ENCODE measurements at places on chromosomes 4 and X.

DNA sequence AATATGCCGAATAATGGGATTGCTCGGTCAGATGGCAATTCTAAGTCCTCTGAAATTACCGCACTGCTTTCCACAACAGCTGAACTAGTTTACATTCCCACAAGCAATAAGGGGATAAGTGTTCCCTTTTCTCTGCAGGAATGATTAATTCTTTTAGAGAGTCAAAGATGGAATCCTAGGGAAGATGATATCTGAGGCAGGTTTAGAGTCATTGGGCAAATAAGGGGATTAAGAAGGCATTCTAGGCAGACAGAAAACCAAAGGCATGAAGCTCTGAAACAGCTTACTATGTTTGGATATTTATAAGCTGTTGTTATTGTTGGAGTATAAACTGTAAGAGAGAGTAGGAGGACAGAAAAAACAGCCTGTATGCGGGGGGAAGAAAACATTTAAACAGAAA lies 85.7 kb downstream of the TET2 start:
- DNase-seq: no peak
- H3K36me3 ChIP-seq: peaks cover 7% of the 10 kb centered on the region
- no peak overlapping the region for H3K27ac ChIP-seq
- no peaks in the 10 kb centered on the region for H3K4me1 ChIP-seq
- no peak overlapping the region for H3K4me3 ChIP-seq

DNA sequence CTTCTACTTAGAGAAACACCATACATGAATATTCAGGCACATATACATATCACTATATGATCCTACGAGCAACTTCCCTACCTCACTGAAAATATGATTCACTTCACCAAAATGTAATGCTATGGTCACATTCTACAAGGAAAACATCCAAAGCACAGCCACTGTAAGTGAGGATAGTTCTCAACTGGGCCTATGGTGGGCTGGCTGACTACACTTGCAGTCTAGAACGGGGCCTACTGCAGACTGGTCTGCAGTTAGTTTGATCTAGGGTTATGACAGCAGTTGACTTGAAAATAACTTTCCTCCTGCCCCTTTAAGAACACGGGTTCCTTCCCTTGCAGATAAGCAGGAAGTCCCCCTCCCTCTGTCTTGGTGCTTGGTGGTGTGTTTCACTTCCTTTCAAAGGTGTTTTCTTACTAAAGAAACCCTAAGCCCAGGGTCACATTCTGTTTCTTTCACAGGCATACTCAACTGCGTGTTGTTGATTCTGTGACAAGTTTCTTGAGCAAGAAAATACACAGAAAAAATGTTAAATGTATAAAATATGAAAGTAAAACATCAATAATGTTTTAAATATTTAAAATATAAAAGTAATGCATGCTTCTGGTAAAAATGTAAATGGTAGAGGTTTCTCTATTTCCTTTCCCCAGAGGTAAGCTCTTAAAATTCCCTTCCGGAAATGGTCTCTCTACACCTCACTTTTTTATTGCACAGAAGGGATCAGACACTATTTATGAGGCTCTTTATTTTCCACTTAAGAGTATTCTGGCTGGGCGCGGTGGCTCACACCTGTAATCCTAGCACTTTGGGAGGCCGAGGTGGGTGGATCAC lies 18.0 kb upstream of the TMSB4X start:
- peak; percentile 88 for DNase-seq
- H3K27ac ChIP-seq: peak overlapping the region; percentile 83
- peaks cover 76% of the 10 kb centered on the region for H3K4me1 ChIP-seq
- H3K4me3 ChIP-seq: peak overlapping the region; percentile 66

DNA sequence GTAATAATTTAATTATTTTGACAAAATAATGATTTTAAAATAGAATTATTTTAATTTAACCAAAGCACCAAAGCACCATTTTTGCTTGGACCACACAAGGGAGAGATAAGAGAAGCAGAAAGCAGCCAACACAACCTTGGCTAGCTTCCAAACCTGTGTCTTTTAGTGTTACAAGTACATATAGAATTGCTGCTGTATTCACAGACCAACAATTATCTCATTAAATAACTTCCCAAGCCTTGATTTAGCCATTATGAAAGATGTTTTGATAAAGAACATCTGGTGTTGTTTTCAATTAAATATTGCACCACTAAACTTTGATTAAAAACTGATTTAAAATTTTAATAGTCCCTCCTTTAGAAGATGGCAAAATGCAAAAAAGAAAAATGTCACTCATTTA lies 14.0 kb upstream of the IGFBP7 start:
- H3K4me3 ChIP-seq: no peak overlapping the region
- DNase-seq: no peak
- H3K27ac ChIP-seq: no peak overlapping the region
- H3K4me1 ChIP-seq: no peaks in the 10 kb centered on the region

DNA sequence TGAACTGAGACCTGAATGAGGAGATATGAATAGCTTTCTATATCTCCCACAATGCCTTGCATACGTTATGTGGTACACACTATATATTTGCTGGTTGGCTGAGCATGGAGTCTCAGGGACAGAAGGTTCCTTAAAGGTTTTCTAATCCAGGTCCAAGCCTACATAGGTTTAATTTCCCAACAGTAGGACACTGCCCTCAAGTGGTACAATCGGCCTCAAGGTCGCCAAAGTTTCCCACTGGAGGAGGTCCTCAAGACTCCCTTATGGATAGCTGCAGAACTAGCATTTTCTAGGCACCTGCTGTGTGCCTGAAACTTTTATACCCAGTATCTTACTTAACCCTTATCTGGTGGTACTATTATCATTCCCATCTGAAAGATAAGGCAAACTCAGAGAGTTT lies 21.0 kb upstream of the EFNB1 start:
- H3K4me3 ChIP-seq: no peak overlapping the region
- no peak for DNase-seq
- H3K4me1 ChIP-seq: no peaks in the 10 kb centered on the region
- H3K36me3 ChIP-seq: no peaks in the 10 kb centered on the region
- H3K27me3 ChIP-seq: no peaks in the 10 kb centered on the region
- no peak overlapping the region for H3K27ac ChIP-seq

DNA sequence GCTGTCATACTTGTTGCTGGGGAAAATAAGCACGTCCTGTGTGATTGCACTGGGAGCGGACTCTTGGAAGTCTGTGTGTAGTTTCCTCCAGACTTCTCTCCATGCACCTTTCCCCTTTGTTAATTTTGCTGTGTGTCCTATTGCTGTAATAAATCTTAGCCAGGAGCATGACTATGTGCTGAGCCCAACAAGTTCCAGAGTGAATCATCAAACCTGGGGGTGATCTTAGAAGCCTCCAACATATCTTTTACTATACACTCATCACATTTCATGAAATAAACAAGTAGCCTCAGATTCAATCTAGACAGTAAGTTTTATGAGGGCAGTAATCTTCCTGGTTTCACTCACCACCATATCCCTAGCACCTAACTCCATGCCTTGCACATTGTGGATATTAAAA lies 43.3 kb upstream of the FGF13 start:
- H3K27ac ChIP-seq: no peak overlapping the region
- no peaks in the 10 kb centered on the region for H3K4me1 ChIP-seq
- no peak for DNase-seq
- H3K27me3 ChIP-seq: no peaks in the 10 kb centered on the region

DNA sequence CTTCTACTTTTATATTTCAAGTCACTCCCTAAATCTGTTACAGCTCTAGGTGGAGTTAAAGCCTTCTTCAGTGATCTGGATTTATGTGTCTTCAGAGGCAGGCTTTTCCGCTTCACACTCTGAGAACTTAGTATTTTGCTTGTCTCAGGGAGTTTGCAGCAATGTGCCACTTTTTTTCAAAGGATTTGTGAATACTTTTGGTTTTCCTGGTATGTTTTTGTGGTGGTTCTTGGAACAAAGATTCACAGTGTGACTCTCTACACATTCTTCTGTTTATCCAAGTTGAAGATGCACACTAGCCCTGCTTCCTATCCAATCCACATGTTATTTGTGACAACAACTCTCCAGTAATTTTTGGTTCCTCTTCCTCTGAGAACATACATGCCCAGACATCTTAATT lies 1253.7 kb downstream of the TECRL start:
- H3K36me3 ChIP-seq: no peaks in the 10 kb centered on the region
- no peaks in the 10 kb centered on the region for H3K4me1 ChIP-seq
- H3K27ac ChIP-seq: no peak overlapping the region
- no peak overlapping the region for H3K4me3 ChIP-seq
- H3K27me3 ChIP-seq: no peaks in the 10 kb centered on the region
- no peak for DNase-seq

- H3K27ac ChIP-seq: no peak overlapping the region
- peaks cover 20% of the 10 kb centered on the region for H3K36me3 ChIP-seq
- no peaks in the 10 kb centered on the region for H3K27me3 ChIP-seq
- H3K4me3 ChIP-seq: no peak overlapping the region
- peaks cover 4% of the 10 kb centered on the region for H3K4me1 ChIP-seq
Measured at GRCh38 chr4:128830906-128831503, 21.5 kb downstream of the JADE1 start.

- H3K4me1 ChIP-seq: no peaks in the 10 kb centered on the region
- peaks cover 5% of the 10 kb centered on the region for H3K36me3 ChIP-seq
- H3K27me3 ChIP-seq: no peaks in the 10 kb centered on the region
- no peak for DNase-seq
Measured at GRCh38 chr4:4311193-4311592, 21.1 kb downstream of the ZBTB49 start.

DNA sequence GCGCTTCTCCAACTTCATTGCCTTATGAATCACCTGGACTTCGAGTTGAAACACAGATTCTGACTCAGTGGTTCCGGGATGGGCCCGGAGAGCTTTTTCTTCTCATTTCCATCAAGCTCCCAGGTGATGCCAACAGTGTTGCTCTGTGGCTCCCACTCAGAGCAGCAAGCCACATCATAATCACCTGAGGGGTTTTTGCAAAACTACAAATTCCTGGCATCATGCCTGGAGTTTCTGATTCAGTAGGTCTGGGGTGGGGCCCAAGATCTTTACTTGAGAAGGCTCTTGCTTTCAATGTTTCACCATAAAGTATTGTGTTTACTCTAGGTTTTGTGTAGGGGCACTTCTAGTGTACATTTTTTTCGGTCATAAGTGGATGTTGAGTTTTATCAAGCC lies 7.0 kb downstream of the MTM1 start:
- peak overlapping the region; percentile 59 for H3K27ac ChIP-seq
- no peaks in the 10 kb centered on the region for H3K27me3 ChIP-seq
- H3K4me3 ChIP-seq: peak overlapping the region; percentile 42
- H3K4me1 ChIP-seq: peaks cover 68% of the 10 kb centered on the region
- peak; percentile 29 for DNase-seq

- no peaks in the 10 kb centered on the region for H3K27me3 ChIP-seq
- no peak for DNase-seq
- no peak overlapping the region for H3K27ac ChIP-seq
- H3K4me1 ChIP-seq: peaks cover 4% of the 10 kb centered on the region
- no peak overlapping the region for H3K4me3 ChIP-seq
Measured at GRCh38 chrX:130878350-130879341, 24.4 kb downstream of the ENOX2 start.
